ENCODE measurements at places on chromosomes 11 and 22.

GRCh38 chr11:8913961-8914660 lies 3.1 kb downstream of the AKIP1 start:
- no peak overlapping the region for H3K27ac ChIP-seq
- peaks cover 5% of the 10 kb centered on the region for H3K4me1 ChIP-seq
- no peak overlapping the region for H3K4me3 ChIP-seq

- peaks cover 6% of the 10 kb centered on the region for H3K4me1 ChIP-seq
- no peaks in the 10 kb centered on the region for H3K27me3 ChIP-seq
- no peak overlapping the region for H3K4me3 ChIP-seq
- H3K27ac ChIP-seq = no peak overlapping the region
Measured at GRCh38 chr22:37187552-37187890, 526 bp downstream of the C1QTNF6 start.

- H3K4me3 ChIP-seq = no peak overlapping the region
- H3K4me1 ChIP-seq = no peaks in the 10 kb centered on the region
- H3K27me3 ChIP-seq = no peaks in the 10 kb centered on the region
- no peaks in the 10 kb centered on the region for H3K36me3 ChIP-seq
Measured at GRCh38 chr22:36936362-36937116, 23.1 kb downstream of the CSF2RB start.

- DNase-seq = peak; percentile 14
- no peaks in the 10 kb centered on the region for H3K4me1 ChIP-seq
- no peaks in the 10 kb centered on the region for H3K36me3 ChIP-seq
- H3K27ac ChIP-seq = no peak overlapping the region
- no peak overlapping the region for H3K4me3 ChIP-seq
Measured at GRCh38 chr11:80798174-80798573, 1357.3 kb upstream of the TENM4 start.

GRCh38 chr11:118679483-118679882 lies at the start of gene TREH:
Gene TREH, minus strand, starts transcription at chr11:118679650. Its CDS starts 23 bp downstream, at chr11:118679627.
- no peak within 1 kb of the TSS for H3K4me3 ChIP-seq
- no peaks in the 10 kb centered on the region for H3K36me3 ChIP-seq
- DNase-seq = peak; percentile 87
- H3K27me3 ChIP-seq = no peaks in the 10 kb centered on the region
- peak within 1 kb of the TSS; percentile 12 for H3K27ac ChIP-seq
- H3K4me1 ChIP-seq = peaks cover 10% of the 10 kb centered on the region

- H3K4me1 ChIP-seq = no peaks in the 10 kb centered on the region
- no peak overlapping the region for H3K4me3 ChIP-seq
- DNase-seq = peak; percentile 30
Measured at GRCh38 chr22:50711446-50712340, 26.3 kb upstream of the ACR start.
